Cardiac muscle cell (in vitro differentiated cells and primary cell): ENCODE measurements at places on chromosomes 4 and X. TPM values are rescaled to one million over a fixed set of nuclear protein-coding genes. Genes with fewer than 3 reads are reported as not detected.

- DNase-seq, result no peak
- H3K4me1 ChIP-seq, result no peaks in the 10 kb centered on the region
- H3K27ac ChIP-seq, result no peak overlapping the region
- no peaks in the 10 kb centered on the region for H3K36me3 ChIP-seq
Observed at GRCh38 chr4:76293772-76294171, 12.8 kb upstream of the STBD1 start.

GRCh38 chr4:22897520-22898108 is 204.9 kb downstream of the GBA3 start:
- no peak overlapping the region for H3K27ac ChIP-seq
- no peaks in the 10 kb centered on the region for H3K36me3 ChIP-seq
- peaks cover 9% of the 10 kb centered on the region for H3K4me1 ChIP-seq
- H3K4me3 ChIP-seq, result no peak overlapping the region

- no peak overlapping the region for H3K4me3 ChIP-seq
- no peaks in the 10 kb centered on the region for H3K27me3 ChIP-seq
- no peak for DNase-seq
- H3K36me3 ChIP-seq, result no peaks in the 10 kb centered on the region
Observed at GRCh38 chr4:182531555-182532162, 288.5 kb downstream of the TENM3 start.

GRCh38 chr4:81607950-81608349 is 136.2 kb upstream of the RASGEF1B start:
- H3K27me3 ChIP-seq, result no peaks in the 10 kb centered on the region
- no peaks in the 10 kb centered on the region for H3K36me3 ChIP-seq
- DNase-seq, result no peak
- no peak overlapping the region for H3K27ac ChIP-seq
- no peak overlapping the region for H3K4me3 ChIP-seq

- no peaks in the 10 kb centered on the region for H3K27me3 ChIP-seq
- H3K4me1 ChIP-seq, result no peaks in the 10 kb centered on the region
- DNase-seq, result peak; percentile 35
- no peak overlapping the region for H3K27ac ChIP-seq
- no peak overlapping the region for H3K4me3 ChIP-seq
- H3K36me3 ChIP-seq, result no peaks in the 10 kb centered on the region
Observed at GRCh38 chrX:29024871-29025270, 437.6 kb downstream of the IL1RAPL1 start.

GRCh38 chr4:4666693-4667621 is 125.1 kb upstream of the STX18 start:
- H3K27ac ChIP-seq, result no peak overlapping the region
- H3K4me1 ChIP-seq, result peaks cover 17% of the 10 kb centered on the region
- no peaks in the 10 kb centered on the region for H3K36me3 ChIP-seq
- no peaks in the 10 kb centered on the region for H3K27me3 ChIP-seq

- no peaks in the 10 kb centered on the region for H3K36me3 ChIP-seq
- no peaks in the 10 kb centered on the region for H3K27me3 ChIP-seq
- H3K27ac ChIP-seq, result no peak overlapping the region
- H3K4me3 ChIP-seq, result no peak overlapping the region
- H3K4me1 ChIP-seq, result peaks cover 21% of the 10 kb centered on the region
Observed at GRCh38 chr4:136078976-136079375, 1453.3 kb downstream of the PCDH18 start.

- H3K4me1 ChIP-seq, result peaks cover 4% of the 10 kb centered on the region
- H3K27me3 ChIP-seq, result no peaks in the 10 kb centered on the region
- no peak overlapping the region for H3K27ac ChIP-seq
- DNase-seq, result no peak
Observed at GRCh38 chr4:108529984-108530905, 90.1 kb upstream of the RPL34 start.

DNA sequence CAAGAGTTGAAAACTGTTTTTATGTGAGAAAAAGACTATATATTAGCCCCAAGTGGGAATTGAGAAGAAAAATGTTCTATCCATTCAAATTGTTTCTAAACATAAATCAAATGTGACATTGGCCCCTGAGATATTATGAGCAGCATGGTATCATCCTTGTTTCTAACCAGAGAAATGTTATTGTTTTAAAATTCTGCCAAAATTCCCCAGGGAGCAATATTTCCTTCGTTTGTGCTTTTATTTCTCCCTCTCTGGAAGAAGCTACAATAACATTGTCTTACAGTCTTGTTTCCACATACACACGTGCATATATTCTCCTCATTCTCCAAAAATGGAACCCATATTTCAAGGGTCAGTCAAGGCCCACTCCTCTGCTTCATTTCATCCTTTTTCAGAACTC is 46.7 kb downstream of the MAGEB17 start:
- H3K27ac ChIP-seq, result no peak overlapping the region
- no peak overlapping the region for H3K4me3 ChIP-seq
- no peak for DNase-seq

GRCh38 chr4:87524456-87524855 is 4.7 kb downstream of the SPARCL1 start:
- no peak overlapping the region for H3K27ac ChIP-seq
- H3K4me3 ChIP-seq, result no peak overlapping the region
- H3K27me3 ChIP-seq, result no peaks in the 10 kb centered on the region
- no peaks in the 10 kb centered on the region for H3K36me3 ChIP-seq
- DNase-seq, result no peak
- peaks cover 20% of the 10 kb centered on the region for H3K4me1 ChIP-seq

DNA sequence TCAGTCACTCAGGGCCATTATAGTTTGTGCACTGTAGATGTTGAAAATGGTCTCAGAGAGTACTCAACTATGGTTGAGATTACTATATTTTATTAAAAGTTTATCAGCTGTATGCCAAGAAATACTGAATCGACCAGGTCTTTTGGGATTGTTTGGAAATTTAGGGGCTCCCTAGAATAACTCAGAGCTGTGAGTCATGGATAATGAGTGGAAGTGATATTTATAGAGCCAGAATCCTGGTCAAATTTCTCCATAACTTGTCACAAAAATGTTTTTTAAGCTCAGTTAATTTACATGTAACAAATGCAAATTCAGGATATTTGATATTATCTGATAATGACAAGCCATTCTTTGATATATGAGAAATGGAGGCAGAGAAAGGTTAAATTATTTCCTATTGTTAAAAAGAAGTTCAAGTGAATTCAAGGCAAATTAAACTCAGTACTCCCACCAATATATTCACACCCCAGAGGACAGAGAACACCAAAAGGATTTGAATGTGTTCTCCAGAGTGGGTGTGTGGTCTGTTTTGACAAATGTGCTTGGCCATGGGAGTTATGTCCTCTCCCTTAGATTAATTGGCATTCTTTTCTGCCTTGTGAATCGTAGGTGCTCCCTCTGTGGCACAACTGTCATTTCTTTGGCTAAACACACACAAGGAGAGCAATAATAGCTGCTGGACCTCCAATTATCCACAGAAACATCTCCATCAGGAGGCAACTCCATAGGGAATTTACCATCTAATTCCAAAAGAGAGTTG is 37.7 kb downstream of the ARHGAP24 start:
- H3K4me1 ChIP-seq, result peaks cover 19% of the 10 kb centered on the region
- no peak overlapping the region for H3K4me3 ChIP-seq
- H3K27me3 ChIP-seq, result no peaks in the 10 kb centered on the region
- no peak overlapping the region for H3K27ac ChIP-seq
- DNase-seq, result no peak

GRCh38 chr4:116018831-116019230 is 905.4 kb upstream of the NDST4 start:
- H3K36me3 ChIP-seq, result no peaks in the 10 kb centered on the region
- H3K4me1 ChIP-seq, result no peaks in the 10 kb centered on the region
- no peak overlapping the region for H3K4me3 ChIP-seq
- H3K27ac ChIP-seq, result no peak overlapping the region
- no peak for DNase-seq
- no peaks in the 10 kb centered on the region for H3K27me3 ChIP-seq

DNA sequence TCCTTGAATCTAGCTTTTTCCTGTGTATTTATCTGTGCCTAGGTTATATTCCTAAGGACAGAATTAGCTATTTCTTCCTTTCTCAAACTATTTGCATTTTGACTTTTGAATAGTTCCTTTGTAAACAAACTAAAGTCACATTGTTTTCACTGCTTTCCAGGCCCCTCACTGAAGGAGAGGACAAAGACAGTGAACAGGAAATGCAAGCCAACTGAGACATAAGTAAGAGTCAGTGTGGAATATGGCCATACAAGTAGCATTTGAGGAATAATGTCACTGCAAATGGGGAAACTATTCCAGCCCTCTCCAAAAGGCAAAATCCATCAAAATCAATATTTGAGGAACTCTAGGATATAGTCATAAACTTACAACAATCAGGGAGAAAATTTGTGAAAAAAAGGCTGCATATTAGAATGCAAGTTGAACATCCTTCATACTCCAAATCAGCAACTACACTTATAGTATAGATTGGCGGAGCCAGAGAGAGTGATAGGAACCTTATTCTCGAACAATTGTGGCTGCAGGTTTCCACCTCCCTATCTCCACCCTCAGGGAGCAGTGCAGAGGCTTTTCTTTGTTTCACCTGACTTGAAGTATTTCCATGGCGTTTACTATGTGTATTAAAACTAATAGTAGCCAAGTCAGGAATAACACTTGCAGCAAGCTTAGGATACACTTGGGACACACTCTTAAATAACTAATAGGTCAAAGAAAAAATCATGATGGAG is 1110.4 kb upstream of the ADGRL3 start:
- H3K4me3 ChIP-seq, result no peak overlapping the region
- H3K27ac ChIP-seq, result no peak overlapping the region
- no peaks in the 10 kb centered on the region for H3K4me1 ChIP-seq
- DNase-seq, result no peak

Gene FRMD7
- total RNA-seq, result not detected in 2 replicates

Gene CT45A5
- total RNA-seq, result not detected in 2 replicates

Gene CDKL2
- total RNA-seq, result 2.4 and 2.5 TPM in 2 replicates

Gene CPE
- total RNA-seq, result 204 and 238 TPM in 2 replicates
